ENCODE measurements at places on chromosomes 1 and 21. TPM values are rescaled to one million over a fixed set of nuclear protein-coding genes. Genes with fewer than 3 reads are reported as not detected.

The GABRD gene
- total RNA-seq: not detected

The TLR5 gene
- total RNA-seq: 0.53 TPM

The PERM1 gene
- not detected for total RNA-seq

The ESPN gene
- 0.15 TPM for total RNA-seq

The RIPK4 gene
- total RNA-seq: 1.9 TPM

The RAB7B gene
- total RNA-seq: 0.63 TPM

The C8A gene
- not detected for total RNA-seq

The TMIGD3 gene
- total RNA-seq: not detected

The S100A12 gene
- total RNA-seq: not detected

The OR2G2 gene
- not detected for total RNA-seq

The LPAR3 gene
- not detected for total RNA-seq

The NBPF4 gene
- not detected for total RNA-seq

The SPRR4 gene
- total RNA-seq: not detected

The BSDC1 gene
- 117 TPM for total RNA-seq

The CNIH3 gene
- total RNA-seq: 3.1 TPM

The RRAGC gene
- 43.9 TPM for total RNA-seq

The MCOLN2 gene
- not detected for total RNA-seq

The OR2T29 gene
- not detected for total RNA-seq

The TSPEAR gene
- not detected for total RNA-seq

The PRRX1 gene
- total RNA-seq: 0.93 TPM

The ALG14 gene
- total RNA-seq: 0.73 TPM

The GOLT1A gene
- not detected for total RNA-seq

The NR0B2 gene
- total RNA-seq: not detected

The IL19 gene
- total RNA-seq: not detected

The CD101 gene
- total RNA-seq: 0.06 TPM

The SPRR1B gene
- not detected for total RNA-seq

The SLAMF8 gene
- total RNA-seq: not detected

The EDEM3 gene
- total RNA-seq: 39.4 TPM

The CRNN gene
- total RNA-seq: not detected

The OPRD1 gene
- total RNA-seq: not detected

The PLEKHO1 gene
- total RNA-seq: 183 TPM

The VSIG8 gene
- total RNA-seq: not detected

The PYGO2 gene
- 20.9 TPM for total RNA-seq

The ZNF593OS gene
- total RNA-seq: not detected

The JAM2 gene
- 8.5 TPM for total RNA-seq

The MAP1LC3C gene
- not detected for total RNA-seq

The OLIG2 gene
- total RNA-seq: not detected

The SEC16B gene
- total RNA-seq: 1.6 TPM

The SPATA21 gene
- not detected for total RNA-seq

The LMOD1 gene
- total RNA-seq: not detected

The SNX7 gene
- total RNA-seq: 35.6 TPM

The TAS1R1 gene
- not detected for total RNA-seq

The INSRR gene
- total RNA-seq: not detected

The TIE1 gene
- 640 TPM for total RNA-seq

The LIN28A gene
- total RNA-seq: 0.05 TPM

The HLX gene
- 30.4 TPM for total RNA-seq

The PLEKHN1 gene
- total RNA-seq: 1.4 TPM

The ARPC5 gene
- total RNA-seq: 173 TPM

The CCDC190 gene
- total RNA-seq: 2.2 TPM

The TTC39A gene
- 7.2 TPM for total RNA-seq

The SPRR1A gene
- not detected for total RNA-seq

The OLFM3 gene
- total RNA-seq: not detected

The INKA2 gene
- total RNA-seq: 10.4 TPM

The GABPB2 gene
- total RNA-seq: 7.4 TPM

The MXRA8 gene
- total RNA-seq: 25.8 TPM

The GPR3 gene
- 0.44 TPM for total RNA-seq

The MIER1 gene
- 20.6 TPM for total RNA-seq

The CELA2B gene
- not detected for total RNA-seq

The ZSCAN20 gene
- 7.6 TPM for total RNA-seq

All from glomerular endothelial cell (primary cell).